Activated naive CD4-positive, alpha-beta T cell treated with anti-CD3 and anti-CD28 coated beads for 36 hours (primary cell): ENCODE measurements at places on chromosomes 11 and 22.

- no peaks in the 10 kb centered on the region for H3K4me1 ChIP-seq
- no peak for DNase-seq
- no peak overlapping the region for H3K27ac ChIP-seq
Observed at GRCh38 chr11:41320653-41321052, 138.8 kb downstream of the LRRC4C start.

- peak within 1 kb of the TSS; percentile 82 for H3K4me3 ChIP-seq
- H3K27ac ChIP-seq = peak within 1 kb of the TSS; percentile 56
Observed at GRCh38 chr11:124114942-124115781, at the start of gene VWA5A. TSS of gene VWA5A (plus strand) at chr11:124115450. CDS start at chr11:124117512, 2,062 bp downstream.

DNA sequence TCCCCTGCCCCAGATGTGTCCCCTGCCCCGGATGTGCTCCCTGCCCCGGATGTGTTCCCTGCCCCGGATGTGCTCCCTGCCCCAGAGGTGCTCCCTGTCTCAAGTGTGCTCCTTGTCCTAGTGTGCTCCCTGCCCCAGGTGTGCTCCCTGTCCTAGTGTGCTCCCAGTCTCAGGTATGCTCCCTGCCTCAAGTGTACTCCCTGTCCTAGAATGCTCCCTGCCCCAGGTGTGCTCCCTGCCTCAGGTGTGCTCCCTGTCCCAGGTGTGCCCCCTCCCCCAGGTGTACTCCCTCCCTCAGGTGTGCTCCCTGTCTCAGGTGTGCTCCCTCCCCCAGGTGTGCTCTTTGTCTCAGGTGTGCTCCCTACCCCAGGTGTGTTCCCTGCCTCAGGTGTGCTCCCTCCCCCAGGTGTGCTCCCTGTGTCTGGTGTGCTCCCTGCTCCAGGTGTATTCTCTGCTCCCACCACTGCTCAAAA, 48.7 kb upstream of the RASD2 start:
- H3K4me1 ChIP-seq = no peaks in the 10 kb centered on the region
- peaks cover 16% of the 10 kb centered on the region for H3K27me3 ChIP-seq
- no peak overlapping the region for H3K4me3 ChIP-seq
- DNase-seq = no peak

- no peak overlapping the region for H3K4me3 ChIP-seq
- no peak overlapping the region for H3K27ac ChIP-seq
- DNase-seq = no peak
- no peaks in the 10 kb centered on the region for H3K4me1 ChIP-seq
- H3K27me3 ChIP-seq = no peaks in the 10 kb centered on the region
- peaks cover 4% of the 10 kb centered on the region for H3K36me3 ChIP-seq
Observed at GRCh38 chr11:10885703-10886363, 28.0 kb upstream of the ZBED5 start.

DNA sequence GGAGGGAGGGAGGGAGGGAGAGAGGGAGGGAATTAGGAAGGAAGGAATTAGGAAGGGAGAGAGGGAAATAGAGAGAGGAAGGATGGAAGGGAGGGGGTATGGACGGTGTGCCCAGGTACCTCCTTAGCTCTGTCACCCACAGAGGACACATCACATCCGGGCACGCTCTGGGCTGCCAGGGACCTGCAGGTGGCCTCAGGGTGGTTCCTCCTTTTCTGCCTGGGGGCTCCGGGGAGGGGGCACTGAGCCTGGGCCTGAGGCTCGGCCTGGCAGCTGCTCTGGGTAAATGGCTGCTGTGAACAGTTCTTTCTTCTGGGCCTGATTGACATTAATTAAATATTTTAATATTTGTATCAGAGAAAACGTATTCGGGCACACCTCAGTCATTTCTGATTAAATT, 733.5 kb downstream of the BRD1 start:
- H3K36me3 ChIP-seq = no peaks in the 10 kb centered on the region
- no peak overlapping the region for H3K4me3 ChIP-seq
- no peaks in the 10 kb centered on the region for H3K27me3 ChIP-seq
- no peaks in the 10 kb centered on the region for H3K4me1 ChIP-seq
- H3K27ac ChIP-seq = no peak overlapping the region
- DNase-seq = no peak

DNA sequence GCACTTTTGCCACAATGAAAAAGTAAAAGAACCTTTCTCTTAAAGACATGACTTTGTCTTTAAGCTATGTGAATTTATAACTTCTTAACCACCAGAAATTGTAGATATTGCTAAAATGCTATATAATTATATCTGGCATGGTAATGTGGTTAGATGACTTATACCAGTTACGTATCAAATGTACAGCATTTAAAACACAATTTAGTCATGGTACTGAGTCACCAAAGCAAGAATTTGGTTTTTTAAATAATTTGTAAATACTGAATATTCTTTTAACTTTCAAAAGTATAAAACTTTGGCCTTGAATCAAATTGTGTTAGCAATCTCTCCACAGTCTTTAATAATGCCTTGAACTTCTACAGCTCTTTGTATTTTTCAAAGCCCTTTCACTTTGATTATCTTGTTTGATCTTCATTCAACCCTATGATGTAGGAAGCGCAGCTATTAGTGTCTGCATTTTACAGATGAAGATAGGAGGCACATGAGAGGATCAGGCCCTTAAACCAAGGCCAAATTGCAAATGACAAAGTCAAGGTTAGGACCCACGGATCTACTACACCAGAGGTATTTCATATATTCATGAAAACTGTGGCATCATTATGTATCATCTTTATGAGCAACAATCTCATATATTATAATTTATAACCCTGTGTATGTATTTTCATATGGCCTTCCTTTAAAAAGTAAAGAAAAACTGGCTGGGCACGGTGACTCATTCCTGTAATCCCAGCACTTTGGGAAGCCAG, 4.4 kb upstream of the SYTL2 start:
- peaks cover 8% of the 10 kb centered on the region for H3K4me1 ChIP-seq
- H3K27me3 ChIP-seq = no peaks in the 10 kb centered on the region
- no peak for DNase-seq
- no peaks in the 10 kb centered on the region for H3K36me3 ChIP-seq

DNA sequence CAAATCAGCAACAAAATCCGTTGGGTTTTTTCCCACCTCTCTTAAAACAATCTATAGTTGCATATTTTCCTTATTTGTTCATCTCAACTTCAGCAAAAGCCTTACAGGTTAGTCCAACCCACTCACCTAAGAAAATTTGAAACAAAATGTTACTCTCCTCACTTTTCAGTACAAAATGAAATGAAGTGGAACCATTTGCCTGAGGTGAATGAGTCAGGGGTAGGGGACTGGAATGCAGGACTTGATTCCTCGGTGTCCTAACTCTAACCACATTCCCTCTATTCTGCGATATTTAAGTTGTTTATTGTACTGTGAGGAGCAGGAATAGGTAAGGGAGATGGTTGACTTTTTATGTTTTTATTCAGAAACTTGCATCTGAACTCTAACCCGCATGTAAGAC, 16.4 kb downstream of the ATP5MG start:
- no peaks in the 10 kb centered on the region for H3K27me3 ChIP-seq
- no peak overlapping the region for H3K27ac ChIP-seq
- DNase-seq = no peak

GRCh38 chr22:19892257-19892879, 37.7 kb upstream of the GNB1L start:
- H3K27me3 ChIP-seq = no peaks in the 10 kb centered on the region
- DNase-seq = peak; percentile 84
- peaks cover 79% of the 10 kb centered on the region for H3K4me1 ChIP-seq
- peak overlapping the region; percentile 74 for H3K4me3 ChIP-seq
- peaks cover under 1% of the 10 kb centered on the region for H3K36me3 ChIP-seq

- no peak overlapping the region for H3K4me3 ChIP-seq
- no peak for DNase-seq
- H3K4me1 ChIP-seq = peaks cover 46% of the 10 kb centered on the region
- H3K27ac ChIP-seq = peak overlapping the region; percentile 27
- no peaks in the 10 kb centered on the region for H3K36me3 ChIP-seq
Observed at GRCh38 chr11:44681698-44682097, 45.1 kb upstream of the TSPAN18 start.

GRCh38 chr11:45104790-45105084, 41.7 kb upstream of the PRDM11 start:
- no peak for DNase-seq
- peaks cover 12% of the 10 kb centered on the region for H3K4me1 ChIP-seq
- H3K27ac ChIP-seq = no peak overlapping the region
- H3K36me3 ChIP-seq = no peaks in the 10 kb centered on the region

- no peak overlapping the region for H3K27ac ChIP-seq
- no peaks in the 10 kb centered on the region for H3K4me1 ChIP-seq
- H3K36me3 ChIP-seq = no peaks in the 10 kb centered on the region
- peaks cover 8% of the 10 kb centered on the region for H3K27me3 ChIP-seq
- H3K4me3 ChIP-seq = no peak overlapping the region
Observed at GRCh38 chr11:101860696-101861427, 53.9 kb upstream of the CEP126 start.

- H3K4me1 ChIP-seq = peaks cover 10% of the 10 kb centered on the region
- H3K27me3 ChIP-seq = no peaks in the 10 kb centered on the region
- no peak overlapping the region for H3K4me3 ChIP-seq
- DNase-seq = peak; percentile 1
Observed at GRCh38 chr11:2293531-2293971, 8.2 kb downstream of the C11orf21 start.

DNA sequence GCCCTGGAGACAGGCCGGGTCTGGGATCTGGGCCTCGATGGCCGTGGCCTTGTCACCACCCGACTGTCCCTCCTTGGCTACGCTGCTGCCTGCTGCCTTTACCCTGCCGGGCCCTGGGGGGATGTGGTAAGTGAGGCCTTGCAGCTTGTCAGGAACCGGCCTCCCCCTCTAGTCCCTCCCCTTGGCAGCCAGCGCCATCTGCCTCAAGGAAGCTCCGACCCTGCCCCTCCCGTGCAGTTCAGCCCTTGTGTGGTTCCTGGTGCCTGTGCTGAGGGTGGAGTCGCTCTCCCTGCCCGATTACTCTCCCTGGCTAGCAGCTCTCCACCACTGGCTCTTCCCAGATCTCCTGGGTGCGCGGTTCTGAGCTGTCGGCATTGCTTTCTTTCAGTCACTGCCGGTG, 33.7 kb downstream of the CTTN start:
- no peak overlapping the region for H3K27ac ChIP-seq
- no peaks in the 10 kb centered on the region for H3K27me3 ChIP-seq
- no peaks in the 10 kb centered on the region for H3K4me1 ChIP-seq
- no peak for DNase-seq
- H3K4me3 ChIP-seq = no peak overlapping the region

DNA sequence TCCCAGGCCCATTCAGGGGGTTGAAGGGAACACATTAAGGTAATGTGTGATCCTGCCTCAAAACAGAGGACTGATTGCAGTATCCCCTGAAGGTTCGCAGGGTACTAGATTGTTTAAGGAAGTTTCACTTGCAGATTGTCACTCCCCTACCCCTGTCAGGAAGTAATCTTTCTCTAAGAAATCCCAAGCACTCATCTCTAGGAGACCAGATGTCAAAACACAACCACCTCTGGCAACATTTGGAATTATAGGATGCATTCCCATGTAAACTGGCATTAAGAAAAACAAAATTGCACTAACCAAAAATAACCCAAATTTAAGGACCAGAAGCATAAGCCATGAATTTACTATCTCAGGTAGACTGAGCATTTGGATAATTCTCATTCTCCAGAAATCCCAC, 1.6 kb downstream of the MRPL17 start:
- H3K4me3 ChIP-seq = peak overlapping the region; percentile 76
- H3K4me1 ChIP-seq = peaks cover 28% of the 10 kb centered on the region
- H3K27ac ChIP-seq = peak overlapping the region; percentile 74

DNA sequence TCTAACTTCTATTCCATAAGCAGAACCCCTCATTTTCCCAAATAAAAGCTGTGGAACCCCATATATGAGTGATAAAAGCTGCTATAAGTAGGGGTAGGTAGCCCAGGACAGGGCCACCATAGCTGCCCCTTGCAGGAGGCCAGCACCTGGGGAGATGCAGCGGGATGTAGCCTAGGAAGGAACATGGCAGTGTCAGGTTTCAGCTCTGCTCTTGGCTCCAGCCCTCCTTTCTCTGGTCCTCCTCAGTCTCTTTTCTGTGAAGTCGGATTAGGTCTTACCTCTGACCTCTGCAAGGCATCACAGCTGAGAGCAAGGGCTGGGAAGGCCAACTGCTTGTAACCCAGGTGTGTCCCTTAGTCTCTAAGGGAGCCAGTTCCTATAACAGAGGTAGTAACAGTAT, 135.6 kb downstream of the NAV2 start:
- DNase-seq = no peak
- H3K27me3 ChIP-seq = peaks cover 10% of the 10 kb centered on the region
- H3K4me1 ChIP-seq = no peaks in the 10 kb centered on the region
- H3K36me3 ChIP-seq = no peaks in the 10 kb centered on the region
- no peak overlapping the region for H3K27ac ChIP-seq

DNA sequence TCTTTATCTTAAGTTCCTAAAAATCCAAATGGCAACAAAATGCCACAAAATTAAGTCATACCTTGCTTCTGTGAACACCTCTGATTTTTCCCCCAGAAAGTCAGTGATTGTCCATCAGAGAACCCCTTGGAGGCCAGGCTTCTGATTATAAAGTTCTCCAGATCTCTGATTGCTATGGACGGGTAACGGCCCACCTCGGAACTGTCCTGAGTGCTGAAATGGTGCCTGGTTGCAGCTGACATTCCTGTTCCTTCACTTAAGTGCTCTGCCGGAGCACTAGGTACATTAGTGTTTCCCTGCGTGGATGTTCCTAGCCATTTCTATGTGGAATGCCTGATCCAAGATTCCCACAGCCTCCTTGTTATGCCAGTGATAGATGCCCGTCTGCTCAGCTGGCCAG, 85.0 kb downstream of the CHST1 start:
- H3K4me3 ChIP-seq = no peak overlapping the region
- H3K27me3 ChIP-seq = peaks cover 22% of the 10 kb centered on the region
- peak; percentile 17 for DNase-seq
- no peaks in the 10 kb centered on the region for H3K4me1 ChIP-seq
- H3K27ac ChIP-seq = no peak overlapping the region

- DNase-seq = no peak
- no peak overlapping the region for H3K27ac ChIP-seq
- H3K4me3 ChIP-seq = no peak overlapping the region
- peaks cover 33% of the 10 kb centered on the region for H3K27me3 ChIP-seq
- H3K4me1 ChIP-seq = peaks cover 3% of the 10 kb centered on the region
- peaks cover 2% of the 10 kb centered on the region for H3K36me3 ChIP-seq
Observed at GRCh38 chr11:115761348-115761747, 257.1 kb upstream of the CADM1 start.

DNA sequence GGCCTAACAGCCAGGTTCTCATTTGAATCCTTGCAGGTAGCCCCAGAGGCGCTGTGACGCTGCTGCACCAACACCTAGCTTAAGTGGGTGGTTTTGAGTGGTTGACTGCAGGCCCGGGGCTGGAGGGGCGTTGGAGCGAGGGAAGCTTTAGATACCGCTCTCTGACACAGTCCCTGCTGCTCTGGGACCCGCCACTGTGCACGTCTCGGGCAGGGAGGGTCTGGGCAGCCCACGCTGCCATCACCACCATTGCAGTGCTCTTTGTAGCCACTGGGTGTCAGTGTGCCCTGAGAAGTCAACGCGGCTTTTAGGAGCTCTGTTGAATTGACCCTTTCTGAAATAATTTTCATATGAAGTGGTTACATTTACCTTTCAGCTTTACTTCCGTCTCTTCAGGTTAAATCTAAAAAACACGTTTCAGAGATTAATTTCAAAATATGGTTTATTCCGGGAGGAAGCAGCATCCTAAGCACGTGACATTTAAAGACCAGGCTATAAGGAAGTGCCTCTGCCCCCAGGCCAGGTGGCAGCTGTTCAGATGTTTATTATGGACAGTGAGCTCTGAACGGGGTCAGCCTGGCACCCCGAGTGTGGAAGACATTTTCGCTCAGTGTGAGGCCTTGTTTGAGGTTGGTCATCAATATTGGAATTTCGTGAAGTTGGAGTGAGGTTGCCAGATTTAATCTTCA, 30.9 kb upstream of the PARVB start:
- peaks cover 35% of the 10 kb centered on the region for H3K36me3 ChIP-seq
- no peak overlapping the region for H3K4me3 ChIP-seq
- no peaks in the 10 kb centered on the region for H3K27me3 ChIP-seq
- no peak overlapping the region for H3K27ac ChIP-seq
- DNase-seq = peak; percentile 68
